Stimulated activated CD8-positive, alpha-beta memory T cell treated with anti-CD3 and anti-CD28 coated beads, Interleukin-15, amount 100 ng/mL, for 4 hours (primary cell): ENCODE measurements at places on chromosomes 6 and 20.

- no peak for DNase-seq
Observed at GRCh38 chr6:11323666-11324452, 91.4 kb upstream of the NEDD9 start.

- no peak for DNase-seq
Observed at GRCh38 chr20:2983508-2983907, 59.9 kb upstream of the GNRH2 start.

GRCh38 chr6:1076531-1077459, 235.1 kb upstream of the FOXQ1 start:
- no peak for DNase-seq

DNA sequence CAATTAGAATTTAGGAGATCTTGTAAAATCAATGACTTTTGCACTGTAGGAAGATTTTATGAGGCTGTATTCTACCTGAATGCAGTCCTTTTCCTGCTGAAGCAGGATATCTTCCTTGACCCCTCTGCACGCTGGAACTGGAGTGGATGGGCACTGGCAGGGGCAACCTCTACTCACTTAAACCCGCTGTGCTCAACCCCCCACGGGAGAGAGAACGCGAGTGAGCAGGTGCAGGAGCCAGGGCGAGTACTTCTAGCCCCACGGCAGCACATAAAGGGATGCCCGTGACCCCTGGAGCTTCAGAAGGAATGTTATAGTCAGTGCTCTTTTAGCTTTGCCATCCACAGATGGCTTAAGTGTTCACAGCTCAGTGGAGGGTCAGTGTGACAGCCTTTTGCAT, 1144.8 kb downstream of the EPHA7 start:
- DNase-seq = no peak

DNA sequence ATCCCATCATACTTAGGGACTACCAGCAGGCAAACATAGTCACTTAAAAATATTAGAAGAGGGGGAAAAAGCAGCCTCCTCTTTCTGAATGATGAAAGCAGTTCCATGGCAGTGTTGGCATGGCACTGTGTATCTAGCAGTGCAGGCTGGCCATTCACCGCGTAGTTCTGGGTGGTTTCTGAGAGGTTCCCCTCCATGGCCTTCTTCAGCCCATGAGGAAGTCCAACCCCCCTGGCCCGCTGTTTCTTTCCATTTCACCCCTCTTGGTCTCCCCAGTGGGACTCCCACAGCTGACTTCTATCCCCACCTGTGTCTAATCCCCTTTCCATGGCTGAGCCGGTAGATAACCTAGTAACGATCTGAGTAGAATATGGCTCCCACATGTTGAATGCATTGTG, 17.0 kb downstream of the PPARD start:
- DNase-seq = no peak

GRCh38 chr6:135531954-135532490, 34.5 kb upstream of the AHI1 start:
- DNase-seq = no peak

DNA sequence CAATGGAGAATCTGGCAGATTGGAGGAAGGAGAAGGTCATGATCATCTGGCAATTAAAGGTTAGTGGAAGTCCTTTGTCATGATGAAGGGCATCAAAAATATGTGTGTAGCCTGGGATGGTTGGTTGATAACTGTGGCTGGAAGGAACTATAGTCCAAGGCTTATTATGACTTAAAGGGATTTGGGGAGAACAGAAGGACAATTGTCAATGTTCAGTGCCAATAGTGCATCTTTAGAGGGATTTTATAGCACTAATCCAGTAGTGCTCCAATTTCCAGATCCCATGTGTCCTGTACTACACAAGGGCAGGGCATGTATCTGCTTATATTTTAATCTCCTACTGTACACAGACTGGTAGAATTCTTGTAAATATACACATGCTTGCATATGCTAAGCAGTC, 5.0 kb upstream of the ZBTB24 start:
- DNase-seq = no peak

- no peak for DNase-seq
Observed at GRCh38 chr6:102389994-102390393, 996.5 kb downstream of the GRIK2 start.

- DNase-seq = no peak
Observed at GRCh38 chr6:68710916-68711315, 75.8 kb downstream of the ADGRB3 start.

DNA sequence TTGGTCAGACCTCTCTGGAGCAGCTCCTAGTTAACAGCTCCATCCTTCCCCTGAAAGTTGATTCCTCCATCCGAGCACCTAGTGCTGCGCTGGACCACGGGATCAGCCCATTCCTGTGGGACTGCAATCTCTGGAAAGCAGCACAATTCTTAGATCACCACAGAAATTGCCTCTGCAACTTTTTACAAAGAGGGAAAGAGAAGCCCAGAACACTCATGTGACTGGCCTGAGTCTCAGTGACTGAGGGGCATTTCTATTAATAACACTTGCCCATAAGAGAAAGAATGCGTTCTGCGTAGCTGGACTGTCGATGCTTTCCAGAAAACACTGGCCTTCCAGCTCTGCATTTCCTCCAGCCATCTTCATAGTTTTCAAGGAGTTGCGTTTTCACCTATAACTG, 18.3 kb downstream of the MPC1 start:
- no peak for DNase-seq

- DNase-seq = no peak
Observed at GRCh38 chr6:117494283-117494682, 11.8 kb downstream of the DCBLD1 start.

DNA sequence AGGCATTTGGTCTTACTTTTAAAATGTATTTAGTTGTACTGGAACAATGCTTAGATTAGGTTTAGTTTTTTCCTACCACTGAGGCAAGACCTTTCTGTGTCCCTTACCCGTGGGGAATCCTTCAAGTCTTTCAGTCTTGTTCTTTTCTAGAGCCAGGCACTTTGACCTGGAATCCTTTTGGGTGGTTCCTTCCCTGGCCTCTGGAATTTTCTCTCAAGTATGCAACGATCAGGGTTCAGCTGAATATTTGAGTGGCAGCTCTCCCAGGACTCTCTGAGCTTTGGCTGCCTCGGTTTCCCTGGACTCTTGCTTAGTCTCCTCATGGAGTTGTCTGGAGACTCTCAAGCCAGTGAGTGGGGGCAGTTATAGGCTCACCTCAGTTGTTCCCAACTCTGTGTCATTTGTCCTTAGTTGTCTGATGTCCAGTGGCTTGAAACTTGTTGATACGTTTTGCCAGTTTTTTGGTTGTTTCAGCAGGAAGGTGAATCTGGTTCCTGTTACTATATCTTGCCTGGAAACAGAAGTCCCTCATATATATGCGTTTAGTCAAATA, 118.1 kb downstream of the QKI start:
- DNase-seq = no peak

DNA sequence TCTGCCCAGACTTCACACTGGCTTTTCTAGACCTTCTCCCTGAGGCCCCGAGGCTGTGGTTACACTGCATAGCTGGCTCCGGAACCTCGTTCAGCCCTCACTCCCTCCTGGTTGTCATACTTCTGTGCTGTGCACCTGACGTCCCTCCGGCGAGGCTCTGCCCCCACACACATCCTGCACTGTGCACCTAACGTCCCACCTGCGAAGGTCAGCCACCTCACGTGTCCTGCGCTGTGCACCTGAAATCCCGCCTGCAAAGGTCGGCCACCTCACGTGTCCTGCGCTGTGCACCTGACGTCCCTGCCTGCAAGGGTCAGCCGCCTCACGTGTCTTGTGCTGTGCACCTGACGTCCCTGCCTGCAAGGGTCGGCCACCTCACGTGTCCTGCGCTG, 111.0 kb upstream of the FRMD1 start:
- DNase-seq = no peak

- DNase-seq = no peak
Observed at GRCh38 chr6:150735341-150735851, 130.1 kb upstream of the MTHFD1L start.

DNA sequence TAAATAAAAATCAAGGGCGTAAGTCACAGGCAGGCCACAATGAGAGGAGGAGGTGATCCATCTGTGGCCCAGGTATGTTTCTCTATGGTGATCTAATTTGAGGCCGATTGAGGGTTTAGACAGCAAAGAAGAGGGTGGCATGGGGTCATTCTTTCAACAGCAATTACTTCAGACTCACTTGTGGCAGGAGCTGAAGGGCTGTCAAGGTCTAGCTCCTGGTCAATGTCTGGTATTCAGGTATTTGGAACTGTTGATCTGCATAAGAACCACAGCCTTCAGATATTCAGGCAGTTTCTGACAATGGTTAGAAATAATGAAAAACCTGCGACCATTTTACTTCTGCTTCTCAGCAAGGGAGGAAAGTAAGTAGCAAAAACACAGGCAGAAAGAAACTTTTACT, 259.6 kb downstream of the FOXC1 start:
- no peak for DNase-seq

DNA sequence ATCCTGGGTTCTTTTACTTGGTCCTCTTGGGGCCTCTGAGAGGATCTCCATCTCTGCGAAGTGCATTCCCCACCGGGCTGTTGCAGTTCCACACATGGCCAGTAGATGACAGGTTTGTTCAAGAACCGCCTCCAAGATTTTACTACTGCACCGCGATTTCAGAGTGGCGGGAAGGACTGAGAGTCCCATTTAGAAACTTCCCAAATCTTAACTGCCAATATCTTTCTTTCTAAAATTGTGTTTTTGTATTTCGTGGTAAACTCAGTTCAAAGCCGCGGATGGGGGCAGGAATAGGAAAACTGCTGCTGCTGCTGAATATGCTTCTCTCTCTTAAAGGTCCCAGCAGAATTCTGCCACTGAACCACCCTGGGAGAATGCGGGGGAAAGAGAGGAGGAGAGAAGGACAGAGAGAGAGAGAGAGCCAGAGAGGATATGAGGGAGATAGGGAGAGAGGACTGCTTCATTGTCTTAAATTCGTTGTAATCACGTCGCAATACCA, 8.6 kb upstream of the BTNL2 start:
- DNase-seq = peak; percentile 36

DNA sequence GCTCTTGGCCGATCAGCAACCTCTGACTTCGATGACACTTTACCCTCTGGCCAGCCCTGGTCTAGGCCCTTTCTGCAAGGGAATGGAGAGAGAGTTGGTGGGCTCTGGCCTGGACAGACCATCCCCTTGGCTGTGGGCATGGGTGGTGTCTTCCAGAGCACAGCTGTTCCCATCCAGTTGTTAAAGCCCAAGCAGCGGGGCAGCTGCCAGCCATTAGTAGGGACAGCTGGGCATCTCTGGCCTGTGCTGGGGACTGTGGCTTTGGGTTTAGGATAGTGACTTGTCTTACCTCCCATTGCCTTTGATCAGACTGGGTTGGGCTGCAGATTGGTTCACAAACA, 2.8 kb downstream of the CDC25B start:
- no peak for DNase-seq

GRCh38 chr6:90403489-90404381, 107.1 kb upstream of the BACH2 start:
- no peak for DNase-seq

GRCh38 chr6:155187994-155188706, 75.7 kb upstream of the CLDN20 start:
- DNase-seq = no peak

- no peak for DNase-seq
Observed at GRCh38 chr20:361561-361960, 14.7 kb downstream of the NRSN2 start.

DNA sequence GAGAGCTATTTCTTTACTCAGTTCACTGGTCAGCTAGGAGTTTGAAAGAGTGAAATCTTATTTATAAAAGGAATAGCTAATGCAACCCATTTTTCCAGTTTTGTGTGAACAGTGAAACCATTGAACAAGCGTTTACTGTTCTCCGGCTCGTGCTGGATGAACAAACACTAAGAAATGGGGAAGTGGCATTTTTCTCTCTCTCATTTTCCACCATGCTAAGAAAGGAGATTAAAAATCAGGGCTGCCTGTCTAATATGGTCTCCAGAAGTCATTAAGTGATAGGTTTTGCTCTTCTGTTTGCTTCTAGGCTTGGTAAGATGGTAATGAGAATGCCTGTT, 774 bp upstream of the SFT2D1 start:
- DNase-seq = no peak

- no peak for DNase-seq
Observed at GRCh38 chr20:2524709-2525506, 11.5 kb upstream of the TMC2 start.

- no peak for DNase-seq
Observed at GRCh38 chr6:7042056-7042653, 65.6 kb upstream of the RREB1 start.

GRCh38 chr20:11799281-11799684, 118.4 kb upstream of the BTBD3 start:
- no peak for DNase-seq

GRCh38 chr6:5078121-5078669, 6.9 kb upstream of the PPP1R3G start:
- DNase-seq = no peak

GRCh38 chr6:68760941-68761676, 126.0 kb downstream of the ADGRB3 start:
- no peak for DNase-seq

DNA sequence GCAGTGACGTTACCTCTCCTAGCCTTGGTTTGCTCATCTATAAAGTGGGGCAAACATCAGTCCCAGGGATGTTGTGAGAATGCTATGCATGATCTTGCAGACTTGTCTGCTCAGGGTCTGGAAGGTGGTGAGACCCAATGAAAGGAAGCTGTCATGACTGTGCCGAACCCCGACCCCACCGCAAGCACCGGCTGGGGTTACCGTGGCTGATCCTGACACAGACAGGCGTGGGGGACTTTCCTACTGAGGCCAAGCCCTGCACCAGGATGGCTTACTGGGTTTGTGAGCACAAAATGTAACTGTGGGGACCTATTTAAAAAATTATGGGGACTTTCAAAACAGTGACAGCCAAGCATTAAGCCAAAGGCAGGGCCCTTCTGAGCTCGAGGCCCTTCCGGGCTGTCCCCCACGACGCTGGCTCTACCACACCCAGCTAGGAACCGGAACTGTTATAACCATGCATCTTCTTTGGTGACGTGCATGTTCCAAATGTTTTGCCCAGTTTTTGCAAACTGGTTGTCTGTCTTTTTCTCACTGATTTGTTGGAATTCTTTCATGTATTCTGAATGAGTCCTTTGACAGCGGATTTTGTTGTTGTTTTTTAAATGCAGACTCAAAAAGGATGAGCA, 76.6 kb upstream of the PMEPA1 start:
- no peak for DNase-seq
